ENCODE measurements at places on chromosomes 12 and 14. TPM values are rescaled to one million over a fixed set of nuclear protein-coding genes. Genes with fewer than 3 reads are reported as not detected.

Gene VIPAS39
- total RNA-seq, result 23.2 TPM

Gene SERPINA10
- not detected for total RNA-seq

Gene MYL2
- total RNA-seq, result not detected

GRCh38 chr12:30529489-30530269 lies 166.0 kb downstream of the IPO8 start:
- no peak for DNase-seq

DNA sequence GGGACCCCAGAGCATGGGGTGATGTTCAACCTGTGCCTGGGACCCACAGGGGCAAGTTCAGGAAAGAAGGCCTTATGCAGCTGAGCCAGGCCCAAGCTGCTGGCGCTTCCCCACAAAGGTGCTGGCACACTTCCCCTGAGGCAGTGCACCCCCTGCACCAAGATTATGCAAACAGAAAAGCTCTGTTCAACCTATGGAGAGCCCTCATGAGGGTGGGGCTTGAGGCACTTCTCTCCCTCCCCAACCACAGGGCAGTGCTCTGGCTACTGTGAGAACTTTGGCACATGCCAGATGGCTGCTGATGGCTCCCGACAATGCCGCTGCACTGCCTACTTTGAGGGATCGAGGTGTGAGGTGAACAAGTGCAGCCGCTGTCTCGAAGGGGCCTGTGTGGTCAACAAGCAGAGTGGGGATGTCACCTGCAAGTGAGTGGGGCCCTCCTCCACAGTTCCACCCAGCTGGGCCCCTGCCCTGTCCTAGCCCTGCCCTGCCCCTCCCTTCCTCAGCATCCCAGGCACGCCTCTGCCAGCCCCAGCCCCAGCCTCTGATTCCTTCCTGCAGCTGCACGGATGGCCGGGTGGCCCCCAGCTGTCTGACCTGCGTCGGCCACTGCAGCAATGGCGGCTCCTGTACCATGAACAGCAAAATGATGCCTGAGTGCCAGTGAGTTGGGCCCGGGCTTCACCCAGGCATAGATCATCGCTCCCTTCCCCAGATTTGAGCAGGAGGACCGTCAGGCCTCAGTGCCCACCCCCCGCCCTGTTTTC lies 5.5 kb upstream of the NXPH4 start:
- no peak for DNase-seq

DNA sequence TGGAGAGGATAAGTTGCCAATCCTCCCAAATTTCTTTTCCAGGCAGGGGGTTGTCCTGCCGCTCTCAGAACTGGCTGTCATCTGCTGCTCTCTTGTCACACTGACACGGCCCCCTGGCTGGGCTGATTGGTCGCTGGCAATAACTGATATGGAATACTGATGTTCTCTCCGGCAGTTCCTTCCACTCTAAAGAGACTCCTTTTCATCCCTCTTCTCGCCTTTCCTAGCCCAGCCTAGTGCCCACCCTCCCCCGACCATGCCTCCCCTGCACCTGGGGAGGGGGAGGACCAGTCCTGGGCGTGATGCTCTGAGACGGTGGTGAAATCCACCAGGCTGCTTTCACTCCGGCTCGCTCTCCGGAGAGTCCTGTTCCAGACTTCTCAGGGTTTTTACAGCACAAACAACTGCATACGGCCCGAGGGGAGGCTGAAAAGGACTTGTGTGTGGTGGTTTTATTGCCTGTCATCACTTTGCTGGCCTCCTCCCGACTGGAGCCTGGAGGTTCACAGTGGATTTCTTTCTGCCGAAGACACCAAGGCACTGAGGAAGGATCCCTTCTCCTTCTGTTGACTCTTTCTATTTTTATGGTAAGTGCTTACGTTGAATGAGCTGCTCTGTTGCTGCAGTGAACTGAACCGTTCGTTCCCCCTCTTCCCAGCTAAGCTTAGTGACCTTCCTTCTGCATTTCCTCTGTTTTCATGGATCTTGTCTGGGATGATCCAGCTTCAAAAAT lies at the start of gene ANO4:
ANO4 (plus strand) TSS at position 336 of the 733 bp plus-strand sequence. CDS start 107,010 bp downstream, outside the sequence.
- DNase-seq, result peak; percentile 62
